ENCODE measurements at places on chromosomes 11 and 22. TPM values are rescaled to one million over a fixed set of nuclear protein-coding genes. Genes with fewer than 3 reads are reported as not detected.

DNA sequence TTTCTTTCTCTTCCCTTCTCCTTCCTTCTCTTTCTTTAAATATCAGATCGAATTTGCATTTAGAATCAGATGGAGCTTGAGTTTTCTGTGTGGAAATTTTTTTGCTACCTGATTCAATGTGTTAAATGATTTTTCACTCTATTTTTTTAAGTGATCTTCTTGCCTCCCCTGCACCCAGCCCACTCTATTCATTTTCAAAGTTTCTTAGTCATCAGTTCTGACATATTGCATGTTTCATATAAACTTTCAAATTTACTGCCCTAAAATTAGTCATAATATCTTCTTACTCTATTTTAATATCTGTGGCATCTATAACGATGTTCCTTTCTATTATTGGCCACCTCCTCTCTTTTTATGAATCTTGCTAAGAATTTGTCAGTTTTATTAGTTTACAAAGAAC lies 69.1 kb downstream of the MTNR1B start:
- no peak overlapping the region for H3K4me3 ChIP-seq
- H3K27ac ChIP-seq, result no peak overlapping the region
- DNase-seq, result no peak
- no peaks in the 10 kb centered on the region for H3K4me1 ChIP-seq
- no peaks in the 10 kb centered on the region for H3K36me3 ChIP-seq

DNA sequence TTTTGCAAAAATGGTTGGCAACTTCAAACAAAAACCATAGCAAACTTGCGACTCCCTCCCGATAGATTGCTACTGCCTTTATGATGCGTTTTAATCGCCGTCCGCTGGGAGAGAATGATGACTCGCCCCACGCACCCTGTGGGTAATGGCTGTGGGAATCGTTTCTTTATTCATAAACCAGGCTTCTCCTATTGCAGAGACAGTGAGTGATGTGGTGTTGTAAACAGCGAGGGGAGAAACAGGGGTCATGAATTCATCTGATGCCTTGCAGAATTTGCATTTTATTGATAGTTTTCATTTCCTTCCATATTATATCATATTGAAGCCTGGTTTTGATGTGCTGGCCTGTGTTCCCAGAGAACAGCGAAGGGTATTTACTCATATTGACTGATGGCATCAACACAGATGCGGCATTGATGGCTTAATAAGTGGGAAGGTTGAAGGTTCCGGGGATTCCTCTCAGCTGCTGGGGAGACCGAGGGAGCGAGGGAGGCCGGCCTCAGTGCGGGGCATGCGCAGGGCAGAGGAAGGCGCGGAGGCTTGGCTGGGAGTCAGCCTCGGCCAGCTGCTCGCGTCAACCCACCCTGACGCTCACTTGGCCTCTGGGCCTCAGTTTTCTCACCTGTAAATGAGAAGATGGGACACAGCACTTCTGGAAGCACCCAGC lies 41.3 kb downstream of the ARHGAP8 start:
- H3K27me3 ChIP-seq, result no peaks in the 10 kb centered on the region
- no peak overlapping the region for H3K27ac ChIP-seq
- no peaks in the 10 kb centered on the region for H3K4me1 ChIP-seq
- DNase-seq, result no peak
- H3K36me3 ChIP-seq, result no peaks in the 10 kb centered on the region
- no peak overlapping the region for H3K4me3 ChIP-seq

DNA sequence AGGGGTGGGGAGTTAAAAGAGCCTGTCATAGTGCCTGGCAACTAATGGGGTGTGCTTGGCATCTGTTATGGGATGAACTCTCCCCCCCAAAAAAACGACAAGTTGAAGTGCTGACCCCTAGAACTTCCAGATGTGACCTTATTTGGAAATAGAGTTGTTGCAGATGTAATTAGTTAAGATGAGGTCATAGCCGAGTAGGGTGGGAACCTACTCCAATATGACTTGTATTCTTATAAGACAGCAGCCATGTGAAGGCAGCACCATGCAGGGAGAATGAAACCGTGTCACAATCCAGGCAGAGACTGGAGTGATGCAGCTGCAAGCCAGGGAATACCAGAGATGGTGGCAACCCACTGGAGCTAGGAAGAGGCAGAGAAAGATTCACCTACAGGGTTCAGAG lies 394.5 kb downstream of the TENM4 start:
- H3K36me3 ChIP-seq, result no peaks in the 10 kb centered on the region
- H3K4me1 ChIP-seq, result no peaks in the 10 kb centered on the region
- no peak overlapping the region for H3K4me3 ChIP-seq

Gene CHRM1
- 38.1 TPM for total RNA-seq

Gene MPPED2
- total RNA-seq, result 34.9 TPM

DNA sequence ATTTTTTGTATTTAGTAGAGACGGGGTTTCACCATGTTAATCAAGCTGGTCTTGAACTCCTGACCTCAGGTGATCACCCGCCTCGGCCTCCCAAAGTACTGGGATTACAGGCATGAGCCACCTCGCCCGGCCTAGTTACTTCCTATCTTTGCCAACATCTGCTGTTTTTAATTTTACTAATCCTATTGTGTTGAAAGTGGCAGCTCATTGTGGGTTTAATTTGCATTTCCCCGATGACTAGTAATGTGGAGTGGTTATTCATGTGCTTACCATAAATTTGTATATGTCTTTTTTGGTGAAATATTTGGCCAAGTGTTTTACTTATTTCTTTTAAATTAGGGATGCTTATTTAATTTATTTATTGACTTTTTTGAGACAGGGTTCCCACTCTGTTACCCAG lies 74.2 kb upstream of the SLC25A18 start:
- no peaks in the 10 kb centered on the region for H3K36me3 ChIP-seq
- H3K27ac ChIP-seq, result no peak overlapping the region
- H3K4me3 ChIP-seq, result no peak overlapping the region
- no peaks in the 10 kb centered on the region for H3K4me1 ChIP-seq

GRCh38 chr22:36332623-36333332 lies 55.0 kb downstream of the MYH9 start:
- peak overlapping the region; percentile 94 for H3K27ac ChIP-seq
- H3K4me3 ChIP-seq, result no peak overlapping the region
- H3K36me3 ChIP-seq, result no peaks in the 10 kb centered on the region
- peak; percentile 92 for DNase-seq

All from prostate gland (tissue), 2 donors.